ENCODE measurements at places on chromosomes 1 and 21.

- peak; percentile 88 for DNase-seq
Measured at GRCh38 chr1:111739194-111739924, at the start of gene INKA2. TSS of gene INKA2 (minus strand) at chr1:111739395. CDS start at chr1:111739242, 153 bp downstream.

GRCh38 chr1:62177621-62178020 lies 17.0 kb upstream of the L1TD1 start:
- no peak for DNase-seq

GRCh38 chr1:95553595-95553994 lies 319.6 kb downstream of the RWDD3 start:
- no peak for DNase-seq

DNA sequence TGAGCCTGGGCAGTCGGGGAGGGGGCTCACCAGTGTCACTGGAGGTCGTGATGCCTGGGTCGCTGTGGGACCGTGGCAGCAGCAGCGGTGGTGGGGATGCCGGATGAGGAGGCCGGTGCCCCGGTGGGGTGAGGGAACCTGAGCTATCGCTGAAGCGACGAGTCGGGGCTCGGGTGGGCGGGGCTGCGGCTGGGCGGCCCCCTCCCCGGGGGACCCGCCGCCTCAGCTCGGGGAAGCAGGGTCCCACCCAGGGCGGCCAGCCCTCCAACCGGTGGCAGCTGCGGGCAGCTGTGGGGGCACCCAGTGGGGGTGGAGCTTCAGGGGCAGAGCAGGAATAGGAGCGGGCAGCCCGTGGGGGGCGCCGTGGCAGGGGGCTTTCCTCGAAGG lies 5.0 kb downstream of the ENTREP3 start:
- no peak for DNase-seq

DNA sequence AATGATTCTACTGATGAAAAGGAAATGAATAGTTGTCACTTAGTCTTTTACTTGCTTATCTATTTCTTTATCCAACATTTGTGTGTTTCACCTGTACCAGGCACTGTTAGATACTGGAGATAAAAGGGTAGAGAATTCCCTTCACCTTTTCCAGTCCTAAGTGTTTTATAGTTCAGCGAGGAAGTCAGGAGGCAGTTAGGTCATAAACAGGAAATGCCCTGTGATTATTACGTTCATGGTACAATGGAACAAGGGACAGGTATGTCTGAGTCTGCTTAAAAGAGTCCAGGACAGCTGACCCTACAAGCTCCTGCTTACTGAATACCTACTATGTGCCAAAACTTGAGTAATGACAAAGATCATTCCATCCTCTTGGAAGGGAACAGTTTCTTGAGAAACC lies 77.8 kb downstream of the TNR start:
- DNase-seq: no peak

GRCh38 chr1:65009724-65010420 lies 43.5 kb upstream of the JAK1 start:
- DNase-seq: no peak

- DNase-seq: no peak
Measured at GRCh38 chr21:42213082-42213774, 5.7 kb upstream of the ABCG1 start.

- DNase-seq: no peak
Measured at GRCh38 chr1:25771221-25772114, 28.5 kb upstream of the SELENON start.

- no peak for DNase-seq
Measured at GRCh38 chr1:19169642-19170041, 40.4 kb downstream of the UBR4 start.

GRCh38 chr1:220335668-220336067 lies 63.4 kb upstream of the RAB3GAP2 start:
- no peak for DNase-seq

- DNase-seq: no peak
Measured at GRCh38 chr1:18302788-18303413, 177.8 kb upstream of the KLHDC7A start.

DNA sequence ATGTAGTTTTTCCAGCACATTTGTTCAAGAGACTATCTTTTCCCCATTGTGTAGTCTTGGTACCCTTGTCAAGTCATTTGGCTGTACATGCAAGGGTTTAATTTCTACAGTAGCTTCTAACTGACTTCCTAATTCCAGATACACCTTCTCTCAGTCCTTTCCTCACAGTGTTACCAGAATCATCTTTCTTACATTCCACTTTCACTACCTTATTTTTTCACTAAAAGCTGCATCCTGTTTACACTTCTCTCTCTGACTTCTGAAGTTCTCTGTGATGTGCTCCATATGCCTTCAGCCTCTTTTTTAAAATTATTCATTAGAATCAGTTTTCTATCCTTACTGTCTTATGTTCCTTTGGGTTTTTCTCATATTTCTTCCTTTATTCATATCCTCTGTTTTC lies 57.1 kb upstream of the RWDD3 start:
- no peak for DNase-seq

GRCh38 chr1:183776731-183777130 lies 28.2 kb upstream of the RGL1 start:
- no peak for DNase-seq

DNA sequence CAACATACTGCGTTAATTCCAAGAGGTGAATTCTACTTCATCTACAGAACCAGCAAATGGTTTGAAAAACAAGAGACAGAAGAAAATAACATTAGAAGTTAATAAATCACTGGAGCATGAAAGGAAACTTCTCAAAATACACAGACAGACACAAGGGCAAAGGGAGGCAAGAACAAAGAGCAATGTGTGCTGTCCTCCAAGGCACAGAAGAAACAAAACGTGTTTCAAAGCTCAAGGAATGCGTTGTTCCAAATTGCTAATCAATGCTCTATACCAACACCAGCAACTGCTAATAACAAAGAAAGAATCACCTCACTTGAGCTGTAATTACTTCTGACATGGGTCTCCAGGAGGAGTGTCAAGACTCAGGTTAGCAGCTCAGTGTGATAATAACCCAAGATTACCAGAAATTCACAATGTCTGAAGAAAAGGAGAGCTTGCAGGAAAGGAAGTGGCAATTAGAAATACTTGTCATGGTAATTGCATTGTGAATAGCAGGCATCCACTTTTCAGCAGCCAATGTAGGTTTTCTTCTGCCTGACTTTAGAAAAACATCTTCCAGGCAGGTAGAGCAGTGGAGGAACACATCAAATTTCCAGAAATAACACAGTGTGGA lies 175.4 kb downstream of the SEC16B start:
- DNase-seq: no peak

GRCh38 chr1:59903141-59903754 lies 23.3 kb downstream of the CYP2J2 start:
- no peak for DNase-seq

- no peak for DNase-seq
Measured at GRCh38 chr1:207824691-207825408, 73.0 kb downstream of the CD46 start.

- DNase-seq: no peak
Measured at GRCh38 chr1:25570798-25571521, 27.6 kb downstream of the LDLRAP1 start.

- DNase-seq: no peak
Measured at GRCh38 chr1:31370021-31370420, 2.9 kb downstream of the FABP3 start.

DNA sequence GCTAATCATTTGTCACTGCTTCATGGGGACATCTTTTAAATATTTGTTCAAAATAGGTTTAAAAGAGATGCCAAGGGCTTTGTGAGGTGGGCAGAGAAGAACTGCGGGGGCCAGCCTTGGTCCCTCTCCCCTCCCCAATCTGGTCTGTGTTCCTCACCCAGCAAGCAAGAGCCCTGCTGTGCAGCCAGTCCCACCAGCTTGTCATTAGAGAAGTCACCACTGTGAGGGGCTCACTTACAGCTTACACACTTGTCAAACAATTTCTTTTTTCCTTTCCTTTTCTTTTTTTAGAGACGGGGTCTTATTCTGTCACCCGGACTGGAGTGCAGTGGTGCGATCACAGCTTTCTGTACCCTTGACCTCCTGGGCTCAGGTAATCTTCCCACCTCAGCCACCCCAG lies 10.4 kb upstream of the CDK18 start:
- DNase-seq: no peak

DNA sequence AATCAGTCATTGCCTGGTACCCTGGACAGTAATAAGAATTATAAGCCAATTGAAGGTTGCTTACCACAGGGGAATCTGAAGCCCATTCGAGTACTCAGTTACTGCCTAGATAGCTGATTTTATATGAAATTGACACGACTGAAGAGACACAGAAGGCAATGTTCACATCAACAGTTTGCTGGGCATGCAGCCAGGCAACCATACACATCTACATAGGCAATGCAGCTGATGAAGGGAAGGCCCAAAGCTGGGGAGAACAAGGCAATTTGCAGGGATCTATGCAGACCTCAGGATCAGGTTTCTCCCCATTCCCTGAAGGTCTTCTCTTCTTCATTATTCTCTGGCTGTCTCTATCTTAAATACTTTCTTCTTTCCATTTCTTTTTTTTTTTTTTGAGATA lies 448.7 kb downstream of the PTBP2 start:
- DNase-seq: no peak

- no peak for DNase-seq
Measured at GRCh38 chr1:244868484-244869363, 4.4 kb upstream of the HNRNPU start.

Data from ovary (tissue), 10 donors.